ENCODE measurements at places on chromosomes 11 and 22.
A peak's percentile ranks its signal among the peaks of the same experiment; 100 is the strongest.

- DNase-seq, result no peak
Observed at GRCh38 chr11:128852327-128853023, 14.6 kb downstream of the KCNJ1 start.

DNA sequence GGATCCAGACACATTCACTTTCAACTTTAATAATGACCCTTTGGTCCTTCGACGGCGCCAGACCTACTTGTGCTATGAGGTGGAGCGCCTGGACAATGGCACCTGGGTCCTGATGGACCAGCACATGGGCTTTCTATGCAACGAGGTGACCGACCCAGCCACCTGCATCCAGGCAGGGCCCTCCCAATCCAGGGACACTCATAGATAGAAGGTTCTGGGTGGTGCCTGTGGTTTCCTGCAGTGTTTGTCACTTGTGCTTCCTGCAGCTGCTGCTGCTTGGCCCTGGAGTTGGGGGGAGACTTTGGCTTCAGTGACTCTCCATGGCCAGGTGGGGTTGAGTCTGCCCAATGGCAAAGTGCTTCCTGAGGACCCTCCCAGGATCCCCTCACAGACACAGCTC lies 7.3 kb downstream of the APOBEC3B start:
- DNase-seq, result no peak

DNA sequence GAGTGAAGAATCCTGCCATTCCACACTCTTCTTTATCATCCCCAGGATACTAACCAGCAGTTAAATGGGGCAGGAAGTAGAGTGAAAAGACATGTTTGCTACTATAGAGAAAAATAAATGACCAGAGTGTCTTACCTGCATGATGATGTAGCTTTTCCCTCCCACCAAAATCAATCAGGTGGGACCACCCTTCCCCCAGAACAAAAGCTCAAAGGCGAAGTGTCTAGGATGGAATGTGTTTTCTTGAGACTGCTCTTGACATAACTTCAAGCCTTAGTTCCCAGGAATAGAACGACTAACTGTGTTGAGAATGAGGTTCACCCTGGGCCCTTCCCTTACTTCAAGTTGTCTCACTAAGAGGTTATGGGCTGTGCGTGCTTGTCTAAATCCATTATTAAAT lies 339.2 kb upstream of the CCDC90B start:
- DNase-seq, result no peak

GRCh38 chr11:64057890-64058289 lies 22.2 kb downstream of the FLRT1 start:
- DNase-seq, result no peak

- no peak for DNase-seq
Observed at GRCh38 chr11:11476971-11477645, 124.1 kb upstream of the CSNK2A3 start.

DNA sequence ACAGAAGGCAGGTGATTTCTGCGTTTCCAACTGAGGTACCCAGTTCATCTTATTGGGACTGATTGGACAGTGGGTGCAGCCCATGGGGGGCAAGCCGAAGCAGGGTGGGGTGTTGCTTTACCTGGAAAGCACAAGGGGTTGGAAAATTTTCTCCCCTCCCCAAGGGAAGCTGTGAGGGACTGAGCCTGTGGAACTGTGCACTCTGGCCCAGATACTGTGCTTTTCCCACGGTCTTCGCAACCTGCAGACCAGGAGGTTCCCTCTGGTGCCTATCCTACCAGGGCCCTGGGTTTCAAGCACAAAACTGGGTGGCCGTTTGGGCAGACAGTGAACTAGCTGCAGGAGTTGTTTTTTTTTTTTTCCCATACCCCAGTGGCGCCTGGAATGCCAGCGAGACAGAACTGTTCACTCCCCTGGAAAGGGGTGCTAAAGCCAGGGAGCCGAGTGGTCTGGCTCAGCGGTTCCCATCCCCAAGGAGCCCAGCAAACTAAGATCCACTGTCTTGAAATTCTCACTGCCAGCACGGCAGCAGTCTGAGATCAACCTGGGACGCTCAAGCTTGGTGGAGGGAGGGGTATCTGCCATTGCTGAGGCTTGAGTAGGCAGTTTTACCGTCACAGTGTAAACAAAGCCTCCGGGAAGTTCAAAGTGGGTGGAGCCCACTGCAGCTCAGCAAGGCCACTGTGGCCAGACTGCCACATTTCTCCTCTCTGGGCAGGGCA lies 97.2 kb downstream of the JRKL start:
- no peak for DNase-seq

DNA sequence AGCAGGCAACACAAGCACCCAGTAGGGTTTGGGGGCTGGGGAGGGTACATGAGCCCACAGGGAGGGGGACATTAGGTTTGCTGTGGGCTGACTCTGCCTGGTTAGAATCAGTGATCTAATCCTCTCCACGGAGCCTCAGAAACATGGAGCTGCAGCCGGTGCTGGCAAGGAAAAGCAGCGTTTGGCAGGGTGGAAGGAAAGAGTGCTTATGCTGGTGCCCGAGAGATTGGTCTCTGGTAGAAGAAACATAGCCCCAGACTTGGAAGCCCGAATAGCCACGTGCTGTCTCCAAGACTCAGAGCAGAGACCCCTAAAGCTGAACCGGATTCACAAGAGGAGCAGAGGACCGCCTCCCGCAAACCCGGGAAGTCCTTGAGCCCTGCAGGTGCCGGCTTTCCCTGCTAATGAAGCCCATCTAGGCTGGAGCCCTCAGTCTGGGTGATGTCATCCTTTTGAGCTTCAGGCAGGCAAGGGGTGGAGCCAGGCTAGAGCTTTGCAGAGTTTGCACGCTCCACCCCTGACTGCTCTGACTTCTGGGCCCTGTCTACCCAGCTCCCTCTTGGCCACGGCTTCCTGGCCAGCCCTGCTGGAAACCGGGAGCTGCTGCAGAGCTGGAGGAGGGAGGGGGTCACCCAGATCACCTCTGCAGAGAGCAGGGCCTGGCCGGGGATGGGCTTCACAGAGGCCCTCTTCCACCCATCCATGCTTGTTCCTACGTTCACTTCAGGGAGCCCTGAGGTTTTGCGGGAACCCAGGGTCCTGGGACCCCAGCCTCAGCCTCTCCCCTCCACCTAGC lies 35.0 kb upstream of the JAM3 start:
- DNase-seq, result no peak

- DNase-seq, result no peak
Observed at GRCh38 chr11:57982776-57983175, 40.9 kb upstream of the OR9Q1 start.

DNA sequence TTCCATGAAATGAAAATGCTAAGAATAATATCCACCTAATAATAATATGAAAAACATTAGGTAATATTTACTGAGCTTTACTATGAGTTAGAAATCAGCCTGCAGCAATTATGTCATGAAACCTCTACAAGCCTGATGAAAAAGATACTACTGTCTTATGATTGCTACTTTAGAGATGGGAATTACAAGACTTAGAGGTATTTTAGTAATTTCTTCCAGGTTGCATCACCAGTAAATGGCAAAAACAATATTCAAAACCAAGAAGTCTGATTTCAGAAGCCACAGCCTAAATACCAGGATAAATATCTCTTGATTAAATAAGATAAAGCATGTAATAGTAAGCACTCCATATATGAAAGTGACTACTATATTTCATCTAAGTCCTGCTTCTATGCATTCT lies 13.8 kb downstream of the OR5B21 start:
- DNase-seq, result peak; percentile 7

DNA sequence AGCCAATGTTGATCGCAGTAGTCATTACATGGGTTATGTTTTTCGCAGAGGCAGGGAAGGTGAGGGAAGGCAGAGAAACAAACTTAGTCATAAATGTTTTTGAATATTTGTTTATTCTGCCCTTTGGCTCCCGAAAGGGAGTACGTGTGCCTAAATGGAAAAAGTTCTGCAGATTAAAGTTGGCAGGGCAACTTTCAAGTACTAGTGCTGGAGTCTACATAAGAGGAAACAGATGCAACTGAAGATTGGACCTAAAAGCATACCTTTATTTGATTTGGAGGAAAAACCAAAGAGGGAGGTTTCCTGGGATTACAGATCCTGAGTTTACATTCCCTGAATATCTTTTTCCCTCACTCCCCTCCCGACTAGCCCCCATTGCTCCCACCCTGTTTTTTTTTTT lies 5.7 kb downstream of the HSD17B12 start:
- DNase-seq, result no peak

GRCh38 chr11:58451585-58451984 lies 9.5 kb upstream of the OR5B12 start:
- no peak for DNase-seq

- DNase-seq, result no peak
Observed at GRCh38 chr11:66906061-66906733, 49.3 kb downstream of the LRFN4 start.

DNA sequence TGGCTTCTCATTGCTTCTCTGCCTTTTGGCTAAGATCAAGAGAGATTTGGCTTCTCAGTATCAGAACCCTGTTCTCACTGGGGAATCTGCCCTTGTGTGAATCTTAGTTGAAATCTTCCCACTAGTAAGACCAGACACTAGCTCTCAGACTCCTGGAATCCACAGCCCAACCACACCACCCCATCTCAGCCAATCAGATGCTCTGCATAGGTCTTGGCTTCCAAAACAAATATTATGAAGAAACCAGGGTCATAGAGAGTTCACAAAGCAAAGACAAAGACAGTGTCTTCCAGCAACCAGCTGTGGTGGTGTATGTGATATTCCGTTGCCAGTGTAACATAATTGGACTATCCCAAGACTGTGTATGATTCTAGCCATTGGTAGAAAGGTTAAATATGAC lies 5.4 kb downstream of the OR8B12 start:
- no peak for DNase-seq

- no peak for DNase-seq
Observed at GRCh38 chr11:86810288-86810687, 9.9 kb downstream of the PRSS23 start.

GRCh38 chr11:69982690-69983570 lies 95.2 kb upstream of the ANO1 start:
- no peak for DNase-seq

GRCh38 chr11:61635304-61635703 lies 44.9 kb upstream of the DAGLA start:
- DNase-seq, result no peak

GRCh38 chr11:67504005-67504949 lies 886 bp downstream of the PITPNM1 start:
- DNase-seq, result no peak

DNA sequence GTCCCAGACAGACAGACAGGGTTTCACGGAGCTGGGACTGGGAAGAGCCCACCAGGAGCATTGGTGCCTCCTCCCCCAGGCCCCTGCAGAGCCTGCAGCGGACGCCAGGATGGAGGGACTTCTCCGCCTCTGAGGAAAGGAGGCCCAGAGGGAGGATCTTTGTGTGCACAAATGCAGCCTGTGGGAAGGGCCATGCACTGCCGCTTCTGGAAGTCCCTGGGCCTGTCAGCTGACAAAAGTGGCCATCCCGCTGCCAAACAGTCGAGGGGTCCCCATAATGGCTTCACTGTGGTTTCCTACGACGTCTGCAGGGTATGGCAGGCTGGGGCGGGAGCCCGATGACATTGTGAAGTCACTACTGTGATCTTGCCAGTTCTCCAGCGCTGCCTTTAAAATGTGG lies 73.8 kb downstream of the TP53I11 start:
- no peak for DNase-seq

GRCh38 chr22:35148866-35149548 lies 83.0 kb downstream of the ISX start:
- no peak for DNase-seq

DNA sequence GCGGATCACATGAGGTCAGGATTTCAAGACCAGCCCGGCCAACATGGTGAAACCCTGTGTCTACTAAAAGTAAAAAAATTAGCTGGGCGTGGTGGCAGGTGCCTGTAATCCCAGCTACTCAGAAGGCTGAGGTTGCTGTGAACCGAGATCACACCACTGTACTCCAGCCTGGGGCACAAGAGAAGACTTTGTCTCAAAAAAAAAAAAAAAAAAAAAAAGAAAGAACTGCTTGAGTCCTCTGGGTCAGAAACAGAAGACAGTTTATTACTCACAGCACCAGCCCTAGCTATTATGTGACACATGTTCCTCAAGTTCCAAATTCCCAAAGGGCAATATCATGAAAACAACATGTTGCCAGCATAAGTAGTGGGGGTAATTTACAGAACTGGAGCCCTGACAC lies 1014.1 kb upstream of the RAG2 start:
- no peak for DNase-seq

- DNase-seq, result peak; percentile 75
Observed at GRCh38 chr11:8068605-8069221, 12.3 kb upstream of the TUB start.

- DNase-seq, result peak; percentile 8
Observed at GRCh38 chr11:57071829-57072228, 83.1 kb downstream of the OR5AK2 start.

- no peak for DNase-seq
Observed at GRCh38 chr11:3126901-3127691, 38.0 kb downstream of the OSBPL5 start.

DNA sequence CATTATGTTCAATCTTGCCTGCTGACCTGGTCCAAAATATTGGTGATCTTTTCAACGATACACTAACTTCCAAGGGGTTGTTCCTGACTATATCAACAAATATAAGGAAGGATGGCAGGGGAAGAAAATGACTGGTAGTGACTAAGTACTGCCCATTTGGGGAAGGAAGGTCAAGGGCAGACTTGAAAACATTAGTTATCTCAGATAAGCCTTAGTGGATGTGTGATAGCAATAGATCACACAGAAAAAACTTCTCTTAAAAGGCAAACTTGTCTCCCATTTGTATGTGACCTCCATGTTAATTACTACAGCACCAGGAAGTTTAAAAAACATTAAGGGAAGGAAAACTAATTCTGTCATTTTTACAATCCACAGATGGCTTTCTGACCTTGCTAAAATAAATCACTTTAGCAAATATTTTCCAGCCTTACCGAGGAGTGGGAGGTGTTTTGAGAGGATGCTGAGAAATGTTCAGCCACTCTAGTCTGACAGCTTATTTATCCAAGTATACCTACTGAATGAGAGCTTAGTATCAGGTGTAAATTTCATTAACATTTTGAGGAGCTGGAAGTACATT lies 88.2 kb upstream of the DDI1 start:
- DNase-seq, result no peak

- no peak for DNase-seq
Observed at GRCh38 chr11:122656631-122657101, 1.1 kb downstream of the UBASH3B start.

- no peak for DNase-seq
Observed at GRCh38 chr11:17764446-17765218, 30.1 kb downstream of the KCNC1 start.

DNA sequence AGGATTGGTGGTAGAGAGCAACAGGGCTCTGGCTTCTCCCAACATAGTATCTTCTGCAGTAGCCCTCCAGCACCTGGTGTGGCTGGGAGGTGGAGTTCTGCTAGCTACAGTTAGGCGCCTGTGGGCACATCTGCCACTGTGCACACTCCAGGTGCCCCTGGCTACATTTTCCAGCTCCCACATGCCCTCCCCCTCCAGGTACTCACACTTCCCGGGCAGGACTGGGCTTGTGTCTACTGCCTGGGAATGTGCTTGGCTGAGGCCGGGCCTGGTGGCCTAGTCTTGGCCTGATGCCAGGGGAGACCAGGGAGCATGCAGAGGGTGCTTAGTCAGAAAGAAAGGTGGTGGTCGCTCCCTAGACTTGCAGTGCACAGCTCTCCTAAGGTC lies 15.8 kb downstream of the PHLDB1 start:
- DNase-seq, result no peak
